ENCODE measurements at places on chromosomes 2 and 18.

DNA sequence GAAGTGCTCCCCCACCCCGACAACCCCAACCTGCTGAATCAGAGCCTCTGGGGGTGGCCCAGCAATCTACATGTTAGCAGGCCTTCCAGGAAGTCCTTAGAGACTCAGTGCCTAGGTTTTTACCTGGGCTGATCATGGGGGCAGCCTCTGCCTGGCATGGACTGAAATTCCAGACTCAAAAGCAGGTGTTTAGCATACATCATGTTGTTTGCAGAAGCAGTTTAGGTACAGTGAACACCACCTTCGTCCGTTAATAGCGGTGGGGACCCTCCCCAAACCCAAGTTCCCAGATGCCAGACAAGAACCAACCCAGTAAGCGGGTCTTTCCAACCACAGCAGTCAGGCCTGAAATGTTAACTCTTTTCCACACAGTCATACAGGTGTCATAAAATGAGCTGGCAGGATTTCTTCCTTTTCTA, 26.4 kb upstream of the GALR1 start:
- DNase-seq, result no peak

- no peak for DNase-seq
Measured at GRCh38 chr18:5415665-5416064, 120.1 kb upstream of the ZBTB14 start.

DNA sequence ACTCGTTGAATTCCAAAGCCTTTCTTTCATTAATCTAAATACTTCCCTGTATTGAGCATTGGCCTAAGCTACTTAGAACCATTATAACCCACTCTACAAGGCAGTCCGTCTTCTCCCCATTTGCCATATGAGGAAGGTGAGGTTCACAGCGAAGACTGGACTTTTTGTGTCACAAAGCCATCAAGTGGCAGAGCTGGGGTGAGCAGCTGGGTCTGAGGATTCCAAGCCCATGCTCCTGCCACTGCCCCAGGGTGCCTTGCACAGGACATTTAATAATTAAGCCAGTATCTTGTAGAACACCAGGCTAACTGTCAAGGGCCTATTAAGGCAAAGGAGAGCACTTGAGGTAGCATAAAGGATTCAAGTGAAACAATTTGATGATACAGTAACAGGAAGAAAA, 68.8 kb upstream of the ZNF397 start:
- DNase-seq, result no peak

DNA sequence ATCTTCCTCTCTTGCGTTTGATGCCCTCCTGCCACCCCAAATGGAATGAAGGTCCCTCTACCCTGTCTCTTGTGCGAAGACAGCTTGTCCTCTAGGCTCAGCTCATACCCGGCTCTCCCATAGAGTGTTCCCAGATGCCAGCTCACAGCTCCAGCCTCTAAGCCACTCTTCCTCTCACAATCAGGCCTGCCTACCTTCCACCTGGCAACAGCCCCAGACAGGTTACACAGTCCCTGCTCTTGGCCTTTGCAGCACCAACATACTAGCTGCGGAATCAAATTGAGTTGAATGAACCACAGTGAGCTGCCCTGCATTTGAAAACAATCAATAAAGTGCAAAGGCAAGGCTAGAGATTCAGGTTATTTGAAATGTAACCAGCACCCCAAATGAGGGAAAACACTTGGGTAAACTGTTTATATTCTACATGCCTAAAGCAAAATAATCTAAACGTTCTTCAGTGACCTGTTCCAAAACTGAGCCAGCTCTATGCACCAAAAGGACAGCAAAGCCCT, 105.1 kb downstream of the COL4A4 start:
- DNase-seq, result no peak

GRCh38 chr2:65024149-65024829, 31.9 kb upstream of the CEP68 start:
- DNase-seq, result no peak

GRCh38 chr2:69718338-69718965, 23.5 kb upstream of the ANXA4 start:
- DNase-seq, result no peak

DNA sequence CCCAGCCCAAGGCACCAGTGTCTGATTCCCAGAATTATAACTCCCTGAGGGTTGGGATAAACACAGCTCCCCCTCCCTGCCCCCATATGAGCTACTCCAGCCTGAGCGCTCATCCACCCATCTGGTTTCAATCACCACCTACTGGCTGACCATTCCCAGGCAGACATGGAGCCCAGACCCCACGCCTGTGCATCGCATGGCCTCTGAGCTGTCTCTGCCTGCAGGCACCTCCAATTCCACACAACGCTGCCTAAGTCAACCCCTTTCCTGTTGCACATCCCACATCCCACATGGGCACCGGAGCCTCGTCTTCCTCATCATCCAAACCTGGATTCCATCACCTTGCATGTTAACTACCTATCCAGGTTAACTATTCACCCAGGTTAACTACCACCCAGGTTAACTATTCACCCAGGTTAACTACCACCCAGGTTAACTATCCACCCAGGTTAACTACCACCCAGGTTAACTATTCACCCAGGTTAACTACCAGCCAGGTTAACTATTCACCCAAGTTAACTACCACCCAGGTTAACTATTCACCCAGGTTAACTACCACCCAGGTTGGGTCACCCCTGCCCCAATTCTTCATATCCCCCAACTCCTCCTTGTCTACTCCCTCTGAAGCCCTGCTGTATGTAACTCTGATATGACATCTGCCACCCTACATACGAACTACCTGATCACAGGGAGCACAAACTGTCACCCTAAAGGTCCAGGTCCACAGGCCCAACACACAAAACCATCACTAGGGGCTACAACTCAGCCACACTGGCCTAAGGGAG, 47.8 kb downstream of the TEX51 start:
- DNase-seq, result no peak

GRCh38 chr2:217645896-217646295, 356.9 kb downstream of the TNS1 start:
- DNase-seq, result no peak

GRCh38 chr2:10028407-10028987, 14.9 kb upstream of the KLF11 start:
- no peak for DNase-seq

- peak; percentile 4 for DNase-seq
Measured at GRCh38 chr2:109365131-109365530, 236.1 kb downstream of the SH3RF3 start.

DNA sequence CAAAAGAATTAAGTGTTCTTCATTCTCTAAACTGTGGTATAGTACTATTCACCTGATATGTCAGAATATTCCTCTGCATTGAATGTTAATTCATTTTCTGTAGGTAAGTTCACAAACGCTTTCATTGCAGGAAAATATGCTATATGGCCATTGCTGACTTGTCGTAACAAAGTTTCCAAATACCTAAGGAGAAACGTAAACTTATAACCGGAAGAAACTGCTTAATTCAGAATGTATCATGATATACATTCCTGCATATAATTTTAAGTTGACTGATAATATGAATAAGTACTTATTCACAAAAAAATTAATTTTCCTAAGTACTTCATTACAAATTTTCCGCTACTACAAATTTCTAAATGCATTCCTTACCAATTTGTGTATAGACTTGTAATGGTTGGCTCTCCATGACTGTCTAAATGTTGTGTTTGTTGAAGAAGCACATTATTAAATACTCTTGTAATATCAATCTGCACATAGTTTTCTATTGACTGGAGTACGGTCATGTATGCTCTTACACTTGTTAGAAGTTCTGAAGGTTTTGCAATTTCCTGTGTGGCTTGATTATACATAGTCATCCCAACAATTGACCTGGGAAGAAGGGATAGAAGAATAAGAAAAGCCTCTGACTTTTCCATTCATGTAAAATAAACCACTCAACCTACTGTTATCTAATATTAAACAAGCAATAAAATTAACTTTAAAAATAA, 85.4 kb downstream of the NCKAP1 start:
- DNase-seq, result no peak

- DNase-seq, result no peak
Measured at GRCh38 chr2:97546711-97547110, 43.0 kb downstream of the ANKRD36B start.

DNA sequence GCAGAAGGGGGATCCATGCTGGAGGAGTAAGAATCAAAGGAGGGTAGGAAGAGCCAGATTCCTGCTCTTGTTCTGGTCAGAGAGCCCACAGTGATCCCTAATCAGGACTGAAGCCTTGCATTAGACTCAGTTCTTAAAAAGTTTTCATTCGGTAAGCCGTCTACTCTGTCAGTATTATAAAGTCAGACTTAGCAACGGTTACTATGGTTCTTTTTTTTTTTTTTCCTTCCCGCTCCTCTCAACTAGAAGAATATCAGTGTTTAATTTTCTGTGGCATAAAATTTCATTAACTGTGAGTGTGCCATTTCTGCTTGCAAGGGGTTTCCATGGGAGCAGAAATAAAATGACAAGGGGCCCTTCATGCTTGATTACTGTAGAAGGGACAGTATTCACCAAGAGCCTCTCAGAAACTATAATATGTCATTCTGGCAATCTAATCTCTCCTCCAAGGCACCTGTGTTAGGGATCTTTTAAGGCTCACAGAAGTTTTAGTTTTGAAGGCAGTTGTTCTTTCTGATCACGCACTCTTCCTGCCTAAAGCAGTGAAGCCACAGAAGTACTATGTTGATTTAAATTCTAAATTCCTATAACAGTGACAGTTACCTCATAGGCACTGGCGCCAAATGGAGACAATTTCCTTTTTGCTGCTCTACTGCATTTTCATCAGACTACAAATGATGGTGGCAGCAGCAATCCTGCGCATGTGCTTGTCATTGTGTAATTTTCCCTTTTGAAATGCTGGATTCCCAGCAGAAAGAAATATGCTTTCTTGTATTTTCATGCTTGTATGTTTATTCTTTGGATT, 57.0 kb downstream of the OSBPL6 start:
- DNase-seq, result no peak

DNA sequence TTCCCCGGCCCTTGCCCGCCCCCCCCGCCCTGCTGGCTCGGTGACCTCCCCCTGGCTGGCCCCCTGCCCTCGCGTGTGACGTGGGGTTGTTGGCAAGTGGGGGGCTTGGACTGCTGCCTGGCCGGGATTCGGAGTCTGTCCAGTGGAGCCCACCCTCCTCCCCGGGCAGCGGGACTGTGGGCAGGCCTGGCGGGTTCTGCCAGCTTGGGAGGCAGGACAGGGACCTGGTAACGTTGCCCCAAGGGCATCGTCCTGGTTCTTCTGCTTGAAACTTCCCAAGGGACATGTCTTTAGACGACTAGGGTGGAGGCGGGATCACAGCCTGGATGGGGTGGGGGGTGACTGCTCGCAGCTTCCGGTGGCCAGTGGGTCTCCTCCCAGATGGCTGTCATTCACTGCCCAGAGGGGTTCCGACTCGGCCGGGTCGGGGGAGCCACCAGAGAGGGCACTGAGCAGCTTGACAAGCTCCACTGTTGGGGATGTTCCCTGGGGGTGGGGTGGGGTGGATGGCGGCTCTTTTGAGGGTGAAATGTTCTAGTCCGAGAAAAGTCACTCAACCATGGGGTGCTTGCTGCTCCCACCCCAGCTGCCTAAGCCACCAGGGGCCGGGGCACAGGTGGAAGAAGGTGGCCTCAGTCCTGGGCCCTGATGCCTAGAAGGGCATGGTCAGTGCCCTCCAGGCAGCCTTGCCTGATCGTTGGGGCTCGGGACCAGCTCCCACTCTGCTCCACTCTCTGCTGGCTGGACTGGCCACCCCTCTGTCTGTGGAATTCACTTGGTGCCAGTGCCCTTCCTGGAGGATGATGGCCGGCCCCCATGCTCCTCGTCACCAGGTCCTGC, 4.3 kb upstream of the HS6ST1 start:
- DNase-seq, result peak; percentile 32
